Suprapubic skin (tissue), 4 donors: ENCODE measurements at places on chromosomes 2 and 18. TPM values are rescaled to one million over a fixed set of nuclear protein-coding genes. Genes with fewer than 3 reads are reported as not detected.

CCNYL1 gene
- total RNA-seq: 3.1 TPM

CTAGE1 gene
- not detected for total RNA-seq

CRYGC gene
- total RNA-seq: not detected

SATB2 gene
- 2.9 TPM for total RNA-seq

LINC00305 gene
- total RNA-seq: not detected

ARHGAP25 gene
- total RNA-seq: 2.5 TPM

GRCh38 chr2:136362676-136363390 lies 244.9 kb upstream of the CXCR4 start:
- no peaks in the 10 kb centered on the region for H3K36me3 ChIP-seq
- no peak for DNase-seq
- H3K4me3 ChIP-seq: no peak overlapping the region

DNA sequence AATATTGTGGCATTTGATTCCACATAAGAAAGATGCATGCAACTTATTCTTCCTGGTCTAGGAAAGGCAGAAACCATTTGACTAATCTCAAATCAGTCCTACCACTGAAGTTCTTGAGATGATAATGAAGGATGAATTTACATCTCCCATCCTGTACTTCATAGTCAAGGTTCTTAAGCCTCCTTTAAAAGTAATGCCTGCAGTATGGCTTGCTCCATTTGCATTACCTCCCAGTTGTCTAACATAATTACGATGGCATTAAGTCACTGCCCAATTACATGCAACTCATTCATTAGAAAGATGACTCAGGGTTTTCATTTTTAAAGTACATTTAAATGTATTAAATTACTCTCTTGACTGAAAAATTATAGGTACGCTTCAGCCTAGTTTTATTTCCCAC lies 32.2 kb downstream of the THADA start:
- H3K36me3 ChIP-seq: peaks cover 51% of the 10 kb centered on the region
- H3K27me3 ChIP-seq: no peaks in the 10 kb centered on the region

- no peak overlapping the region for H3K4me3 ChIP-seq
- H3K27ac ChIP-seq: no peak overlapping the region
- no peak for DNase-seq
- no peaks in the 10 kb centered on the region for H3K4me1 ChIP-seq
- H3K36me3 ChIP-seq: no peaks in the 10 kb centered on the region
Measured at GRCh38 chr2:182379241-182379640, 47.6 kb downstream of the PDE1A start.

DNA sequence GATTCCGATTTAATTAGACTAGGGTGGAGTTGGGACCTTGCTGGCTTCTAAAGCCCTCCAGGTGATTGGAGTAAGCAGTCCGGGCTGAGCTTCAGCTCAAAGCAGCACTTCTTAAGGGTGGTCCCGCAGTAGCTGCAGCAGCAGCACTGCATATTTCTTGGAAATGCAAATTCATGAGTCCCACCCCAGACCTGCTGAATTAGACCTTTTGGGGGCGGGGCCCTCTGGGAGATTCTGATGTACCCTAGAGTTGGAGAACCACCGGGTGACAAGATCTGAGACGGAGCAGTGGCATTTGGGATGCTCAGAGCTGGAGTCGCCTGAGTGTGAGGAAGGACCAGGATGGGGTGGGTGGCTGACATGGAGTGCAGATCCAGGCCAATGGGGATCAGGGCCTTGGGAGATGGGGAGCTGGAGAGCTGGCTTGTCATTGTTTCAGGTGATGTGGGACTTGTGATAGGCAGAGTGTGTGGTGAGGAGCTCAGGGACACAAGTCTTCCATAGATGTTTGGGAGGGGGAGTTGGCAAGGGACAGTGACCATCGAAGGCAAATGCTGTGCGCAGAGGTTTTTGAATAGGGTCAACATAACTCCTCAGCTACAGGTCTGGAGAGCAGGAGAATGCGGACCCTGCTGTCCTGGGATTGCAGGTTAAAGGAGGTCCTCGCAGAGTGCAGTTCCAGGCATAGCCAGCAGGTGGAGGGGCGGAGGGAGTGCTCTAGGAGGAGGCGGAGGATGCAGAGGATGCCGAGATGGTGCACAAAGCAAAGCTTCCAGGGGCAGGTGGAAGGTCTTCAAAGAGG lies 130.9 kb upstream of the RAB12 start:
- no peak overlapping the region for H3K27ac ChIP-seq
- H3K36me3 ChIP-seq: no peaks in the 10 kb centered on the region
- H3K4me1 ChIP-seq: no peaks in the 10 kb centered on the region
- H3K27me3 ChIP-seq: peaks cover 4% of the 10 kb centered on the region
- no peak for DNase-seq

- DNase-seq: no peak
- H3K36me3 ChIP-seq: no peaks in the 10 kb centered on the region
Measured at GRCh38 chr18:43863180-43863579, 585.9 kb upstream of the SYT4 start.

DNA sequence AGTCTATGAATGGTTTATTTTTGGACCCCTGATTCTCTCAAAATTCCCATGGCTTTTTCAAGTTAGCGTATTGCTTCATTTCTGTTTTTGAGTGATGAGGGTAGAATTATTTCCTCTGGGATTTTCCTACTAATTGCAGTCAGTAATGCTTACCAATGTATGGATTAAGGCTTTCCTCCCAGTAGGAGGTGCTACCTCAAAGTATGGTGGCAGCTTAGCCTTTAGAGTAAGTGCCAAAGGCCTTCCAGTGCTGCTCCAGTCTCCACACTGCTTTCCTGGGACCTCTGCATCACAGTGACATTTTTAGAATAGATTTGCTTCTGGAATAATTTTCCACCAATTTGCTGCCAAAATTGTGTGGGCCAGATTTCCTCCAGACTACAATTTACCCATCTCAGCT lies 16.2 kb upstream of the SSB start:
- H3K36me3 ChIP-seq: no peaks in the 10 kb centered on the region
- no peaks in the 10 kb centered on the region for H3K4me1 ChIP-seq
- H3K4me3 ChIP-seq: no peak overlapping the region
- no peak overlapping the region for H3K27ac ChIP-seq

DNA sequence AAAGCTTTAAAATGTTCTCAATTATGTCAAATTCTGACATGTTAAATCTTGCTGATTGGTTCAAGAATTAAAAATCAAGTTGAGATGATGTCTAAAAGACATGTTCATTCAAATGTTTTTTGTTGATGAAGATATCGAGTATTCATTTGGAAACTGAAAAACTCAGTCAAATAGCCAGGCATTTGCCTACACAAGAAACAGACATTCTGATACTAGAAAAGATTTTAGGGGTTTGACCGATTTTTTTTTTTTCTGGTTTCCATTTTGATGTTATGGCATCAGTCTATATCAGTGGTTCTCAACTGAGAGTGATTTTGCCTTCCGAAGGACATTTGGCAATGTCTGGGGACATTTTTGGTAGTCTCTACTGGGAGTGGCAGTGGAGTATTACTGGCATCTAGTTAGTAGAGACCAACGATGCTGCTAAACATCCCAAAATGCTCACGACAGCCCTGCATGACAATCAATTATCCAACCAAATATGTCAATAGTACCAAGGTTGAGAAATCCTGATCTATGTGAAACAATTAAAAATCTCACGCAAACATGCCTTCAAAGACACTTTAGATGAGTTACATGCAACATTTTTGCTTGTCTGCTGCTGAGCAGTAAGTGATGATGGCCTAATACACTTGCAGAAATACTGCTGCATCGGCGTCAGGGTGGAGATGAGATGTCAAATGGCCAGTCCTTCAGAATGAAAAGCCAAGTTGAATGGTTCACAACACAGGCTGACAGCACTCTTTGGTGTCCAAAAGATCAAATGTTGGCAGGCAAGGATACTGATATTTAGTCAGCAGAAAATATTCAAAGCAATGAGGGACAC lies 12.5 kb downstream of the RASGRP3 start:
- no peaks in the 10 kb centered on the region for H3K36me3 ChIP-seq
- H3K4me1 ChIP-seq: no peaks in the 10 kb centered on the region
- H3K27me3 ChIP-seq: peaks cover 3% of the 10 kb centered on the region
- H3K27ac ChIP-seq: no peak overlapping the region

GRCh38 chr2:232576995-232577394 lies 26.5 kb downstream of the EIF4E2 start:
- H3K27me3 ChIP-seq: no peaks in the 10 kb centered on the region
- no peak overlapping the region for H3K4me3 ChIP-seq
- peaks cover 45% of the 10 kb centered on the region for H3K36me3 ChIP-seq
- H3K27ac ChIP-seq: no peak overlapping the region
- no peaks in the 10 kb centered on the region for H3K4me1 ChIP-seq

GRCh38 chr2:120346667-120347358 lies 877 bp downstream of the INHBB start:
- H3K4me3 ChIP-seq: peak overlapping the region; percentile 77
- peaks cover 20% of the 10 kb centered on the region for H3K36me3 ChIP-seq
- peaks cover 42% of the 10 kb centered on the region for H3K27me3 ChIP-seq
- no peak for DNase-seq

DNA sequence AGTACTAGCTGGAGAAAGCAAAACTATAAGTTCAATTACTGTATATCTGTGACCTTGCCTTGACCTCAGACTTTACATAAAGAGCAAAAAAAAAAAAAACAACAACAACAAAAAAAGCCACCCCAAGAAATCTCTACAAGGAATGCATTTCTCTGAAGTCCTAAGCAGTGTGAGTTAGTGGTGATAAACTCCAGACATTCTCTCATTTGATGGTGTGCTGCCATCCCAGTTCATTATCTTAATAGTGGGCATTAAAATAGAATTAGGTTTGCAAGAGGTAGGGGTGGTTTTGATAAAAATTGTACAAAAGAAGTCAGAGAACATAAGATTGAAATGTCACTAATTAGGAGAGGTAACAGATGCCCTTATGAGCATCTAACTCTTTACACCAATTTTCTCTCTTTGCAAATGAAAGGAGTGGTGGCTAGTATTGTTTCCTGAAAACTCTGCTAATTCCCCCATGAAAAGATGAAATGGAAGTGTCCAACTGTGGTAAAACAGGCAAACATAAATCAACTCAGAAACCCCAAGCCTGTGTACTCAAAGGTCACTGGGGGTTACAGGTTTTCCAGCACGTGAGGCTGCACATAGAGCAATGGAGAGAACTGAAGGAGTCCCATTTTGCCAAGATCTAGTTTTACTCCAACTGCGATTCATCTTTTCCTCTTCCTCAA lies 131.9 kb downstream of the MEIS1 start:
- H3K4me3 ChIP-seq: no peak overlapping the region
- H3K27ac ChIP-seq: no peak overlapping the region

- H3K4me1 ChIP-seq: peaks cover 21% of the 10 kb centered on the region
- no peaks in the 10 kb centered on the region for H3K36me3 ChIP-seq
- H3K4me3 ChIP-seq: no peak overlapping the region
- H3K27me3 ChIP-seq: no peaks in the 10 kb centered on the region
- H3K27ac ChIP-seq: no peak overlapping the region
Measured at GRCh38 chr18:3508576-3509549, 58.9 kb downstream of the TGIF1 start.

DNA sequence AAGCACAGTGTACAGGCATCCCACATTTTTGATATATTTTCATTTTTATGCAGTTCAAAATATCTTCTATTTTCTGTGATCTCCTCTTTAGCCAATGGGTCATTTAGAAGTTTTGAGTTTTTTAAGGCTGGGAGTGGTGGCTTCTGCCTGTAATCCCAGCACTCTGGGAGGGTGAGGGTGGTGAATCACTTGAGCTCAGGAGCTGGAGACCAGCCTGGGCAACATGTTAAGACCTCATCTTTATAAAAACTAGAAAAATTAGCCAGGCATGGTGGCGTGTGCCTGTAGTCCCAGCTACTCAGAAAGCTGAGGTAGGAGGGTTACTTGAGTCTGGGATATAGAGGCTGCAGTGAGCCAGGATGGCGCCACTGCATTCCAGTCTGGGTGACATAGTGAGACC lies 17.8 kb downstream of the UBR3 start:
- no peak overlapping the region for H3K27ac ChIP-seq
- peaks cover 8% of the 10 kb centered on the region for H3K4me1 ChIP-seq
- no peak for DNase-seq
- H3K36me3 ChIP-seq: no peaks in the 10 kb centered on the region
- H3K4me3 ChIP-seq: no peak overlapping the region

GRCh38 chr2:11344342-11344955 lies at the start of gene ROCK2:
TSS of gene ROCK2 (minus strand) at chr2:11344636. CDS start at chr2:11344136, 500 bp downstream.
- H3K27ac ChIP-seq: peak within 1 kb of the TSS; percentile 99
- peaks cover 30% of the 10 kb centered on the region for H3K4me1 ChIP-seq
- peak; percentile 89 for DNase-seq
- peak within 1 kb of the TSS; percentile 98 for H3K4me3 ChIP-seq

- H3K4me3 ChIP-seq: no peak overlapping the region
- no peaks in the 10 kb centered on the region for H3K27me3 ChIP-seq
- DNase-seq: no peak
- no peaks in the 10 kb centered on the region for H3K4me1 ChIP-seq
- H3K27ac ChIP-seq: no peak overlapping the region
- H3K36me3 ChIP-seq: no peaks in the 10 kb centered on the region
Measured at GRCh38 chr18:70553936-70554260, 265.1 kb downstream of the SOCS6 start.

- H3K4me1 ChIP-seq: no peaks in the 10 kb centered on the region
- no peak overlapping the region for H3K4me3 ChIP-seq
- H3K36me3 ChIP-seq: no peaks in the 10 kb centered on the region
- H3K27ac ChIP-seq: no peak overlapping the region
- no peaks in the 10 kb centered on the region for H3K27me3 ChIP-seq
Measured at GRCh38 chr2:180246268-180246667, 239.2 kb upstream of the CWC22 start.

DNA sequence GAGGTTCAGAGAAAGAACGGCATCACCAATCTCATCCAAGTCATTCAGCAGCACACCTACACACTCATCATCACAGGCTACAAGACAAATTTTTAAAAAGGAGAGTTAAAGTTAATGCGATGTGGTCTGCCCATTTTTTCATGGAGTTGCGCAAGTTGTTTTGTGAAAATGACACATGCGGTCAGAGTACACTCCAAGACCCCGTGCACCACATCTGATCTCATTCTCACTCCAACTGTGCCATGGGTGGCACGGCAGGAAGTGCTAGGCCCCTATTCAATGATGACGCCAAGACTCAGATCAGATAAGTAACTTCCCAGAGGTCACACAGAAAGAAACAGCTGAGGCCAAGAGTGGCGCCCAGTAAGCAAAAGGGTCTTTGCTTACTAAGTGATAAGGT lies 119.8 kb downstream of the LAMA1 start:
- H3K27me3 ChIP-seq: no peaks in the 10 kb centered on the region
- peaks cover 19% of the 10 kb centered on the region for H3K4me1 ChIP-seq
- no peaks in the 10 kb centered on the region for H3K36me3 ChIP-seq
- no peak overlapping the region for H3K4me3 ChIP-seq
- no peak for DNase-seq

DNA sequence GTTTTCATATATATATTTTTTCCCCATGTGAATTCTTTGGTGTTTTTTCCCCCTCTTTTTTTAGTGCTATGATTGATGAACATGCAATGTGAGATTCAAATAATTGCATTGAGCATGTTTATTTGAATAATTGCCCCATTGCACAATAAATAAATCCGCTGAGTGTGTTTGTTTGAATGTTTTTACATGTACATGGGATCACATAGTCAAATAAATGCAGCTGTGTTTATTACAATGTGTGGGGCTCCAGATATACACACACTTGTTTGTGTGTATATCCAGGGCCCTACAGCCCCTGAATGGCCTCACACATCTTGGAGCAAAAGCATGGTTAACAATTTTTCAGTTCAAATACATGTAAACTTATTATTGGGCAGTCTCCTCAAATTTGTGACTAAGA lies 134.5 kb downstream of the ZEB2 start:
- no peaks in the 10 kb centered on the region for H3K4me1 ChIP-seq
- H3K4me3 ChIP-seq: no peak overlapping the region
- DNase-seq: no peak
- peaks cover 10% of the 10 kb centered on the region for H3K36me3 ChIP-seq
- H3K27ac ChIP-seq: no peak overlapping the region

- DNase-seq: no peak
- no peak overlapping the region for H3K27ac ChIP-seq
- no peak overlapping the region for H3K4me3 ChIP-seq
Measured at GRCh38 chr18:8769509-8770095, 64.2 kb downstream of the MTCL1 start.

GRCh38 chr2:69453475-69454129 lies 16.4 kb upstream of the NFU1 start:
- peaks cover 2% of the 10 kb centered on the region for H3K4me1 ChIP-seq
- H3K4me3 ChIP-seq: no peak overlapping the region
- no peak for DNase-seq
- no peaks in the 10 kb centered on the region for H3K27me3 ChIP-seq
- no peak overlapping the region for H3K27ac ChIP-seq
